RPMI7951 (cell line): ENCODE measurements at places on chromosomes 16 and 17.

- DNase-seq = peak; percentile 28
Observed at GRCh38 chr16:77674888-77675287, 47.4 kb upstream of the NUDT7 start.

GRCh38 chr17:45334701-45335677 lies 18.2 kb upstream of the MAP3K14 start:
- no peak for DNase-seq

DNA sequence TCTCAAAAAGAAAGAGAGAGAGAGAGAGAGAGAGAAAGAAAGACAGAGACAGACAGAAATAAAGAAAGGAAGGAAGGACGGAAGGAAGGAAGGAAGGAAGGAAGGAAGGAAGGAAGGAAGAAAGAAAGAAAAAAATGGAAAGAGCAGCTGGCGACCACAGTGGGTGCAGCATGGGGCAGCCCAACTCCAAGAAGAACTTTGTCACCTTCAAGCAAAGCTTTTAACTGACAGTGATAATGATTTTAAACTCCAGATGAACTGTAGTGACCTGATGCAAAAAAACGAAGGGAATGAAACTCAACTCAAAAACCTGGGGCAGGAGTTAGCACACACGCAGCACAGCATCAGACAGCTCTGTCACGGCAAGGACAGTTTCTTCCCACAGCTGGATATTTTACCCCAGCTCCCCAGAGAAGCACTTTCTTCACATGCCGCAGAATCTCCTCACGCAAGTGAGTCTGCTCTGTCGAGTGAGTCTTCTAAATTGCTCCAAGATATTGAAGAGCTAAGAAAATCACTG lies 5.0 kb upstream of the ARHGAP17 start:
- DNase-seq = no peak

DNA sequence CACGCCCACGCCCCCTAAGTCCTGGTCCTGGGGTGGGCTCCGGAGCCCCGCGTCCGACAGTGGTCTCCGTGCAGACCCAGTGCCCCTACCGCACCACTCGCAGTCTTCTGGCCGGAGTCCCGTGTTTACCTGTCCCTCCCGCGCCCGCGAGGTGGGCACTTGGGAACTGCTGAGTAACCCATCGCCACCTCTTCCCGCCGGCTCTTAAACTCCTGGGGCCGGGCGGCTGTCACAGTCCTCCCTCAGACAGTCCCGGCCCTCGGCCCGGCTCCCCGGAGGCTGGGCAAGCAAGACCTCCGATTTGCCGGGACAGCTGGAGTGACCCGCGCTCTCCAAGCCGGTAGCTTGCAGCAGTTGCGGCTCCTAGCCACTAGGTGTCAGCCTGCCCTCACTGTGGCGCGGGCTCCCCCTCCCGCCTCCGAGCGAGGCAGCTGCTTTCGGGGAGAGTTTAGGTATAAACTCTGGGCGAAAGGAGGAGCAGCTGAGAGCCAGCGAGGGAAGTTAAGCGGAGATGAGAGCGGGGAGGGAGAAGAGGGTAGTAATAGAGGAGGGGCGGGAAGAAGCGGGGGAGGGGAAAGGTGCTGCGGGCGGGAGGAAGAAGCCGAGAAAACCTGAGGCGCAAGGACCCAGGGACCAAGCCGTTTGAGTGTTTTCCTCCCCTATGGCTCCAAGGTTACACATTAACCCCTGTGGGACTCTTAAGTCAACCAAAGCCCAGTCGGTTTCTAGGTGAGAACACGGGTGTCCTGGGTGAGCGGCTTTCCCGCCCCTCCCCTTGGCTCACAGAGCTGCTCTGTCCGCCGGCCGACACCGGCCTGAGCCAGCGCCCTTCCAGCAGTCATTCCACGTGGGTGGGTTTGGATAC lies 826 bp upstream of the TLCD1 start:
- peak; percentile 87 for DNase-seq

DNA sequence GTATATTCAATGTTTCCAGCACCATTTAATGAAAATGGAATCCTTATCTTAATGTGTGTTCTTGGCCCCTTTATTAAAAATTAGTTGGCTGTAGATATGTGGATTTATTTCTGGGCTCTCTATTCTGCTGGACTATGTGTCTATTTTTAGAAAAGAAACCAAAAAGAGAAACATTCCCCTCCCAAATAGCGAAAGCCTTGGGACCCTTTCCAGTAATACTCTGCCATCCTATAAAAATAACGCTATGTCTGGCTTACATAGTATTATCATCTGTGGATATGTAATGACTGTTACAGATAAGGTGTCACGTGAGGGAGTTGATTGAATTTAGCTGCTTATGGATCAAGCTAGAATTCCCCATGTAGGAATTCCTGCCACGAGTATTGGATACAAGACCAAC lies 279.3 kb upstream of the KIF2B start:
- DNase-seq = no peak

GRCh38 chr17:82718986-82719685 lies 2.6 kb downstream of the FN3KRP start:
- DNase-seq = no peak

DNA sequence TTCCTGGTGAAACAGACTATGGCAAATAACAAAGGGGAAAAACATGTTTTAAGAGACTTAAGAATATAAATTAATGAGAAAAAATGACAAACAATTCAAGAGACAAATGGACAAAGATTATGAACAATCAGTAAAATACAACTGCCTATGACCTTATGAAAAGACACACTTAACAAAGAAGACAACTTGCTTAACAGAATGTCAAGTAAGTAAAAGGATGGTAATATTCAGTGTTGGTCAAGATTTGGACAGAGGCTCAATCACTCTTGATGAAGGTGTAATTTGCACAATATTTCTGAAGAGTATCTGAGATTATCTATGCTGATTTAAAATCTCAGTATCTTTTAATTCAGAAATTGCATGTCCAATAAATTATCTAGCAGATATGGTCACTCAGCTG lies 34.4 kb downstream of the CREBBP start:
- DNase-seq = no peak

- DNase-seq = no peak
Observed at GRCh38 chr17:52150935-52151334, 7.6 kb downstream of the CA10 start.

DNA sequence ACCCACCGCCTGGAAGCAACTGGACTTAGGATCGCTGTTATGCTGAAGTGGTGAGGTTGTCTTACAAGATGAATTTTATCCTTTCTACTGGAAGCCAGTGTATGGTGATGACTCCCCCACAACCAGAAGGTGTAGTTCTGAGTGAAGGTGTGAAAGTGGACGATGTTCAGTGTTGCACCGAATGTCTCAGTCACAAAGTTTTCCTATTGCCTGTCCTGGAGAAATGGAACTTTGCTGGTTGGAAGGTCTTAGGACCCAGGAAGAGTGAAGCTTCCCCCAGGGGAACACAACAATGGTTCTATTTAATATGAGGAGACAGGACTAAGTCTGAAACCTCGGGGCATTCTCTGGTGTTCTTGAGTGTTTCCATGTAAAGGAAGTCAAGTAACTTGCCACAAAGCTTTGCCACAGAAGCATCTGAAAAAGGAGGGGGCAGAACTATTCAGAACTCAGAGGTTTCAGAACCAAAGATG lies 44.2 kb downstream of the USP22 start:
- DNase-seq = peak; percentile 19

- no peak for DNase-seq
Observed at GRCh38 chr17:74610108-74610507, 13.4 kb downstream of the CD300E start.

GRCh38 chr16:628321-629061 lies 2.3 kb upstream of the WFIKKN1 start:
- no peak for DNase-seq

DNA sequence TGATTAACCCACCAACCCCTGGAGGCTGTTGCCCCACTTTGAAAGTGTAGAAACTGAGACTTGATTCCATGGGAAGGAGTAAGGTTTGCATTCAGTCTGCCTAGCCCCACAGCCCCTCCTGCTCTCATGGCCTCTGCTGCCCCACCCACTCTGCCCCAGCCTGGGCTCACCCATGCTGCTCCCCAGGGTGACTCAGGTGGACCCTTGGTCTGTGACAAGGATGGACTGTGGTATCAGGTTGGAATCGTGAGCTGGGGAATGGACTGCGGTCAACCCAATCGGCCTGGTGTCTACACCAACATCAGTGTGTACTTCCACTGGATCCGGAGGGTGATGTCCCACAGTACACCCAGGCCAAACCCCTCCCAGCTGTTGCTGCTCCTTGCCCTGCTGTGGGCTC lies 6.5 kb downstream of the PRSS41 start:
- DNase-seq = no peak

GRCh38 chr16:23930791-23931190 lies 95.0 kb downstream of the PRKCB start:
- no peak for DNase-seq

DNA sequence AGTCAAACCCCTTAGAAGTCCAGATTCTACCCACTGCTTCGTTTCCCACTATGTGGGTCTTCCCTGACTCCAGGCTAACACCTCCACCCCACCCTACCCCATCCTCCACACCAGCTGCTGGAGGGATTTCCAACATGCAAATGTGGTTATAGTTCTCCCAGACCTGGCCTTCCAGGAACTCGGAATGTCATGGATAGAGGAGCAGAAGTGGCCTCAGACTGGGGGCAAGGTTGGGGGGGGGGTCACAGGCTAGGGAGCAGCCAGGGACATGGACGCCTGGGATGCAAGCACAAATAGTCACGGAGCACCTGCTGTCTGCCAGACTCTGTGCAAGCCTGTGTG lies 2.0 kb downstream of the CAMKK1 start:
- no peak for DNase-seq

DNA sequence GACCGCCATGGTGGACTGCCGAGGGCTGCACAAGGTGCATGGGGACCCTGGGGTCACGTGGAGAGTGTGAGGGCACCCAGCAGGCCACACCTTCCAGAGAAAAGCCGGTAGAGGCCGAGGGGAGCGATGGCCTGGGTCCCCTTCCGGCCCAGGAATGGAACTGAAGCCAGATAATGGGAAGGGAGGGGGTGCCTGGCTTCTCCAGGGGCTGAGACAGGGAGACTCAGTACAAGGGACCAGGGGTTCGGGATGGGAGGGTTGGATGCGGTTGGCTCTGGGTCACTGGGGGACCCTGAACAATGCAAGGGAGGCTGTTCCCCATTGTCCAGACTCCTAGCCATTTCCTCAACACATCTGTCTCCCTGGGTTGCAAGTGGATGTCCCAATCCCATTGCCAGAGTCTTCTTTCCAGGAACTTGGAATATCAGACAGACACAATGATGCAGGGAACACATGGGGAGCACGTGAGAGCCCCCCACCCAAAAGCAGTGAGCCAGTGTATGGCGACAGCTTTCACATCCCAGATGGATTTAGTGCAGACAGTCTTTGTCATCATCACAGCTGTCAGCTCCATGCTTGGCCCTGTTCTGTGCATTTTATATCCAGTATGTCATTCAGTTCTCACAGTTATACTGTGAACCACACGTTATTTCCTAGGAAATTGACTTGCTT lies 23.6 kb upstream of the DNAI2 start:
- DNase-seq = no peak

DNA sequence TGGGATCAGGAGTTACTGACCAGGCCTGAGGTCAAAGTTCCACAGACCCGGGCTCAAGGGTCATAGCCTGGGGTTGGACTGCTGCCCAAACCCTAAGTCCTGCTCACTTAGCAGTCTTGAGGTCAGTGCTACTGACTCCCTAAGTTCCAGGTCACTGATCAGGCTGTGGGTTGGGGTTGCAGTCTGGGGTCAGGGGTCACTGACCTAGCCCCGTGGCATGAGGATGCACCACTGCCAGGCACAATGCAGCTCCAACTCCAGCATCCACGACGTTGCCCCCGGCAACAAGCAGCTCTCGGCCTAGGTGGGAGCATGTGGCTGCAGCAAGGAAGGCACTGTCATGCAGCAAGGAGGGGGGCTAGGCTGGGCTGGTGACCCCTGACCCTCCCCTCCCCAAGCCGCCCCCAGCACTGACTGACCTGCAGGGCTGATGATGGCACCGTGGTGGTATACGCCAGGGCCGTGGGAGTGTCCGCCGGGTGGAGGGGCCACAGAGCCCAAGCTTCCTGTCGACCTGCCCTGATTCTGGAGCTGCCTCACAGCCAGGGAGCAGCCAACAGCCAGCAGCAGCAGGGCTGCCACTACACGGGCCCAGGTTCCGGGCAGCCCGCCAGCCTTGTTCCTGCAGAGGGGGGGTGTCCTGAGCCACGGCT lies 1.1 kb downstream of the GGT6 start:
- no peak for DNase-seq

DNA sequence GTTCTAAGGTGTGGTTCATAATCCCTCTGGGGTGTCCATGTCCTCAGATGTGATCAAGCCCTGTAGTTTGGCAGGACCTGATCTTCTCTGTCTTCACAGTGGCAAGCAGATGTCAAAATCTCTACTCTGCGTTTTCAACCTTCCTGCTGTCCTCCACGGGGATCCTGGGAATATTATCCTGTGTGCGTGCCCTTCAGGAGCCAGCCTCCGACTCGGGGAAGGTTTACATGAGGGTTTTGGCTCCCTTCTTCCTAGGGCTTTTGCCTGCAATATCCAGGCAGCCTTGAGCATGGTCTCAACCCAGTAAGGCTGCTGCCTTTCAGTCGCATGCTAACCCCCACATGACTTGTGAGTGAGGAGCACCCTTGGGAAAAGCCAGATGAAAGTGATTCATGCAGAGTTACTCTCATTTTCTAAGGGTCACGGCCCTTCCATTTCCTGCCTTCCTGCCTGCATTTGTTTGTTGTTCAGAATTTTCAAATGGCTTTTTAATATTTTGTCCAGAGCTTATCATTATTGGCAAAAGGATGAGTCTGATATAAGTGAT lies 202.2 kb upstream of the CHMP6 start:
- peak; percentile 93 for DNase-seq

DNA sequence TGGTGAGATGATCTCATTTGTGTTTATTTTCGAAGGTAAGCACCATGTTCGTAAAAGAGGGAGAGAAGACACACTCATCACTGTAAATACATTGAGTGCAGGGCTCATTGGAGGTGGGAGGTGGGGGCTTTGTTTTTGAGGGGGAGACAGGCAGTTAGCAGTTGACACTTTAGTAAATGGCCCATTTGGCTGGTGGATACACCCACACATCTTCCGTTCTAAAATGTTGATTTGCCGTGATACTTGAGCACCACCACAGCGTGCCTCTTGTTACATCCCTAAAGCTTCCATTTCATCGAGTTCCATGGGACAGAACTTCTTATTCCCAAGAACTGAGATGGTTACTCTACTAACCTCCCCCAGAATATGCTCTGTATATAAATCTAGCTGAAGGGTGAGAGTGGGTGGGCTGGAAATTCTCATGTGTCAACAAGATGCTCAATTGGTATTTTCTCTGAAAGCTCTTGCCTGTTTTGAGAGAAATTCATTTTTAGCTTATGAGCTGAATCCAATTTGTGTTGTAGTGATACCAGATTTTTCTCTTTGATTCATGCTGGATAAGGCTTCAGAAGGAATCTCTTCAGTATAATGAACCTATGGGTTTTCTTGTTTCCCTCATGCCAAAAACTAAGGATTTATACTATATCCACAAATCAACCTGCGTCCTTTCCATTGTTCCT lies 314.3 kb downstream of the RBFOX1 start:
- no peak for DNase-seq

- DNase-seq = no peak
Observed at GRCh38 chr17:35064516-35065215, 1.2 kb upstream of the RFFL start.
